AG04450 (cell line): ENCODE measurements at places on chromosomes 7 and 10.
A peak's percentile ranks its signal among the peaks of the same experiment; 100 is the strongest.

DNA sequence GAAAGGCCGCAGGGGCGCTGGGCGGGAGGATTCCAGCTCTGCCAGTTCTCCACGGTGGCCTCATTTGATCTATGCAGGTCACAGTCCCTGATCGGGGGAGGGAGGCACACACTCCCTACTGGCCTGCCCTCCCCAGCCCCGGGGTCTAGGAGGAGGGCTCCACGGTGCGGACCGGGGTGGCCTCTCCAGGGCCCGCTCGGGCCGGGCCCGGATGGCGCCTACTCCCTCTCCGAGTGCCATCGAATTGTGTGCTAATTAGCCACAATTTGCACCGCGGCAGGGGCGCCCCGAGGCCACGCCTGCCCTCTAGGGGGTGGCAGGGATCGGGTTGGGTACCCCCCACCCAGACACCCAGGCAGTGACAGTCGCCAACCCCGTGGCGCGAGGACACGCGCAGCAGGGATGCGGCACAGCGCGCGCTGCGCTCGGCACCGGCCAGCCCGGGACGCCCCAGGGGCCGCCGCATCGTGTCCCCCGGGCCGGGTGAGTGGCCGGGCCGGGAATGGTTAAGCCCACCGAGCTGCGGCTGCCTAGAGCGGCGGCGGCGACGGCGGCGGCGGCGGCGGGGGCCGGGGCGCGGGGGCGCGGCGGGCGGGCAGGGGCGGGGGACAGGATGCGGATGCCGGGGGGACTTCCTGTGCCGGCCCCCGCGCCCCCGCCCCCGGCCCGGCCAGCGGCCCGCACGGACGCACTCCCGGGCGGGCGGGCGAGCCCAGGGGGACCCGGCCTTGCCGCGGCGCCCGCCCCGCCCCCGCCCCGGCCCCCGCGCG is at the start of gene ZNF853:
Gene ZNF853 (plus strand): TSS at position 658 of the 770 bp plus-strand sequence. CDS start 565 bp downstream, outside the sequence.
- no peak for DNase-seq

- DNase-seq: peak; percentile 23
These were observed 10.3 kb downstream of the CRHR2 start for GRCh38 chr7:30671793-30672465.

DNA sequence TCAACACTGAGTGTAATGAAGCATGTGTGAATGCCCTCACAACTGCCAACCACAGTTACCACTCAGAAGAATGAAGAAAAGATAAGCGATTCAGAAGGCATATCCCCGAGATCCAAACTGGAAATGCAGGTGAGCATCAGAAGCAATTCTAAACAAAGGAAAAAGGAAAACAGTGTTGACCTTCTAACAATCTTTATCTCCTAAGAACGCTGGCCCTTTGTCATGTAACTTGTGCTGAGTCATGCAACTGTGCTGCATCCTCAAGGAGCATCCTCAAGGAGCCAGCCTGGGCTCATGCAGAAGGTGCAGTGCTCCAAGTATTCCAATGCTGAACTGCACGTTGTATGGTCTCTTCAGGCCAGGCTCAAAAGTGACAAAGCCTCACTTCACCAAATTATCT is 30.6 kb downstream of the SEC61G start:
- DNase-seq: no peak

DNA sequence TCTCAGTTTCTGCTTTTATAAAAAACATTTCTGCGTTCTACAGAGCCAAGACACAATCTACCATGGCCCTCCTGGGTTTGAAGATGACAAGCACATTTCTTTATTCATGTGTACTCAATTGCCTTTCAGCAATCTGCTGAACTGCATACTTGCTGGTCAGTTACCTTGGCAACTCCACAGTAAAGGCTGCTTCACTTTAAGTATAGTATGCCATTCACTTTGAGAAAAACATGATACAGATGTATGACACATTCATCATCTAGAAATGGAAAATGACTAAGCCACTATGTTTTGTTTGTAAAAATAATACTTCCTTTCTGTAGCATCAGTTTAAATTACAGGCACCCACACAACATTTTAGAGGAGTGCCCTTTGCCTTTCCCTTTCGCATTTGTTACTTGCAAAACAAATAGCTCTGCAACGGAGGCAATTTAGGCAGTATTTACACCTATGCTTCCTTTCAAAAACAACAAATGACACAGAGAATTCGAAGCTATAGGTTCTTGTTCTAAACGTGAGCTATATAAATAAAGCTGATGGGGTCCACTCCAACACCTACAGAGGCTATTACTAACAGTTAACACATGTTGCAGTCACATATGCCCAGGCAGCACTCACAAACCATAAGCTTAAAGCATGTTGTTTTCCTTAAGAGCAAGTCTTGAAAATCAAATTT is 23.5 kb downstream of the SGCE start:
- DNase-seq: no peak

DNA sequence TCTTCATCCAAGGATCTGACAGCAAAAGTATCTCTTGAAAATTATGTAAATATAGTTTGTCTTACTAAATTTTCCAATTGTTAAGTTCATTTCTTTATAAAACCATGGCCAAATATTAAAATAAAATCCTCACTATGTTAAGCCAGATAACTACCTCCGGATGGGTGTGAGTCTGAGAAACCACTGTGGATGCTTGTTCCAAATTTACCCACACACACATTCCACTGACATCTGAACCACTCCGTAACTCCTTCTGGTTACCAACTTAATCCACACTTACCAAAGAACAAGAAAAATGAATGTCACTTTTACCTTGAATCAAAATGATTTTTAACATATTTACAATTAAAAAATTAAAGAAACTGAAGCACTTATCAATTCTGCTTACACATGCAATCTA is 19.7 kb downstream of the CYTH3 start:
- DNase-seq: no peak

GRCh38 chr7:71718563-71718962 is 586.6 kb downstream of the GALNT17 start:
- DNase-seq: no peak

GRCh38 chr10:23999445-23999844 is 209.5 kb upstream of the KIAA1217 start:
- no peak for DNase-seq

DNA sequence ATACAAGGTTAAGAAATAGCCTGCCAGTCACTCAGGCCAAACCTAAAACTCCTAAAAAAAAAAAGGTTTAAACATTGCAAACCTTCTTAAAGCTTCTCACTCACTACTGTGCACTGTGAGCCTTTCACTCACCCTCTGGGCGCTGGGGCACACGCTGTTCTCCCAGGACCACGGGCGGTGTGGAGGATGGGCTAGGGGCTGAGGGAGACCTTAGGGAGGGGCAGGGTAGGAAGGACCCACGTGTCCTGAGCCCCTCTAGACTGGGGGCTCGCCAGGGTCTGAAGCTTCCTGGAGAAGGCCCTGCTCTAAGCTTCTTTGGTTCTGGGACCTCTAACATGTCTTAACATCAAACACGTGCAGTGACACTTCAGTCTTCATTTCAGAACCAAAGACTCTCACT is 569.8 kb downstream of the DNAJB6 start:
- DNase-seq: no peak

DNA sequence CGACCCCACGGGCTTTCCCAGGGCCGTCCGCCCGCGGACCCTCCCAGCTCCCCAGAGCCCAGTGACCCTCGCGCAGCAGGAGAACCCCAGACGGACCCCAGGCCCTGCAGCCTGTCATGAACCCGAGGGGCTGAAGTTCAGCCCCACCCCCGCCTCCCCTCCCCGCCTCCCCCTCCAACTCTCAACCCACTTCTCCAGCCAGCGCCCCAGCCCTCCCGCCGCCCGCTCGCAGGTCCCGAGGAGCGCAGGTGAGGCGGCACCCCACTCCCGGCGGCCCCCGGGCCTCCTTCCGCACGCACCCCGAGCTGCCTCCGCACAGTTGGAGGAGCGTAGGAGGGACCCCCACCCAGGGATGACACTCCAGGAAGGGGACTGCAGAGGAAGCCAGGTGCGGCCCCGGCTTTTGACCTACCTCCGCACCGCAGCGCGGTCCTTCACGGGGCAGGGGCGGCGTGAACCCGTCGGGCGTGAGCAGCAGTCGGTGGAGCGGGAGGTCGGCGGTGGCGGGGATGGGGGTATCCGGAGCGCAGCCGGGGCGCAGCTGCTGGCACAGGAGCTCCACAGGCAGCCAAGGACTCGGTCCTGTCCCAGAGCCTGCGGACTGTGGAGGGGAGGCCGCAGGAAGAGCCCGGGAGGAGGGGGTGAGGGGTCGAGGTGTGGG is at the start of gene TMEM176A:
Gene TMEM176A (plus strand): TSS at position 189 of the 661 bp plus-strand sequence. CDS start 782 bp downstream, outside the sequence.
- DNase-seq: no peak

DNA sequence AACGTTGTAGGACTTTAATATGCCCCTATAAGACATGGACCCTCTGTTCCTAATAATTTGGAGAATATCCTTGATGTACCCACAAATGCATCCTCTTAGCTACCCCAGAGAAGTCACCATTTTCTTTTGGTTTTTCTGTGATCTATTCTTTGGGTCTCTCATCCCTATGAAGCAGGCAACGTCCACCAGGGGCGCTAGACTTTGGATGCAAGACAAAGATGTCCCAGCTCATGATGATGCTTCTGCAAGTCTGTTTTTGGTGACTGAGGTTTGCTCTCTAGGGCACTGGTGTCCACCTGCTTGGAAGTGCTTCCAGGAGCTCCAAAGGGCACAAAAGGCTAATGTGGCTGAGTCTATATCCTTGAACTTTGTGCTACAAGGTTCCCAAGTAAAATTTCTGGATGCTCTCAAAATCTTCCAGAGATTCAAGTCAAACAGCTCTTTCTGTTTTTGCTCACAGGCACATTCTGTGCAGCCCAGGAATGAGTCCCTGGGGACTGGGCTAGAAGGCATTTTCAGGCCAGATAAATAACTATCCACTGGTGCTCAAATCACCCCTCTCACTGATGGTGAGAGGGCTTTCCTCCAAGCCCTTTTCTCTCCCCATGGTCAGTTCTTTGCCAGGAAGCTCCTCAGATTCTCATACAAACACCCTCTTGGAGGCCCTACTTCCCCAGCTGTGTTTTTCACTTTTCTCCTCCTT is 166.4 kb downstream of the C7orf25 start:
- DNase-seq: no peak

- DNase-seq: no peak
These were observed 49.1 kb upstream of the FAM20C start for GRCh38 chr7:143145-143751.

DNA sequence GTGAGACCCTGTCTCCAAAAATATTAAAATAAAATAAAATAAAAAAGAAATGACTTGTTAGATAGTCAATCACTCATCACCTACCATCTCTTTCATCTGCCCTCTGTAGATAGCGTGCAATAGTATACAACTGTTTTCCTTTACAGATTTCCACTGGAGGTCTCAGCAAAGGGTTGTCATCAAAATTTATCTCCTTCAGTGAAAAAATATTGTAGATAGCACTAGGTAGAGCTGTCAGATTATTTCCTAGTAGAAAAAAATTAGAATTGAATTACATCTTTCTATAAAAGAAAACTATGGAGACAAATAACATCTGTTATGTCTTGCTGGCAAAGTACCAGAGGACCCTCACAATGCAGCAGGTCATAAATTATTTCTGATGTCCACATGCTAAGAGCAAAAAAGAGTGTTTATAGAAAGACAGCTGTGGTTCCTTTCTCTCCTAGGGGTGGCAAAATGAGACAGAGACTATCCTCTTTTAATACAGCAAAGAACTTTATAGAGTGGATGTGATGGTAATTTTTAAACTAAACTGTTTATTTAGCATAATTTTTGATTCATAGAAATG is 16.3 kb upstream of the CYP51A1 start:
- no peak for DNase-seq

- DNase-seq: no peak
These were observed 36.6 kb downstream of the RAB18 start for GRCh38 chr10:27540672-27541071.

GRCh38 chr7:40000734-40001315 is 50.8 kb downstream of the CDK13 start:
- no peak for DNase-seq

DNA sequence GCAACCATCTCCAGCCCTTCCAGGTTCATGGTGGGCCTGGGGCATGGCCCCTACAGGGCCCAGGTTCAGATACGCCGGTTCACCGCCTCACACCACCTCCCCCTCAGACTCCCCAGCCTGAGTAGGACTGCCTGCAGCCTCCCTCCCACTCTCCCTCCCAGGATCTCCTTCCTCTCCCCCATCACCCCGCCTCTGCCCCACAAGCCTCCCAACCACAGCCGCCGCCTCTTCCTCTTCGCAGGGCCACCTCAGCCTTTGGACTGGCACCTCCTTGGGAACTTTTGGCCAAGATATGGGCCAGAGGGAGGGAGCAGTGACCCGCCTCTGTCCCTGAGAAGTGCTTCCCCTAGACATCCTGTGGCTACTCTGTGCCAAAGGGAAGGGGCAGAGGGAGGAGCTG is 9.3 kb downstream of the KCNIP2 start:
- DNase-seq: no peak

GRCh38 chr7:50068850-50069551 is 24.0 kb downstream of the ZPBP start:
- DNase-seq: no peak

GRCh38 chr7:2256306-2257045 is 14.4 kb downstream of the NUDT1 start:
- no peak for DNase-seq

DNA sequence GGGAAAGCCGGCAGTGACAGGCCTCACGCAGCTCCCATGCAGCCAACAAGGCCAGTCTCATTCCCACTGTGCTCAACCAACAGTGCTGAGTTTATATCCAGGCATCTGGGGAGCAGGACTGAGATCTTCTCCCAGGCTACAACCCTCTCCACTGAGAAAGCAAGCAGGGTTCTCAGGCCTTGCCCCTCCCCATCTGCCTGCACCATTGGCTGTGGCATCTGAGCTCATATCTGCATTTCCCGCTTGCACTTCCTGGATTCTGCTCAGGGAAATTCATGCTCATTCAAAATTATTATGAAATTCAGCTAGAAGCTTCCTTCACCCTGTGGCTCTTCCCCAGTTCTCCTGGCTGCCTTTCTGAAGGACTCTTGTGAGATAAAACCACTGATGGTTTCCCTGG is 1029.0 kb downstream of the GRM8 start:
- no peak for DNase-seq

- DNase-seq: no peak
These were observed 21.9 kb upstream of the ZNF862 start for GRCh38 chr7:149816267-149816751.

- no peak for DNase-seq
These were observed 203.2 kb downstream of the AHR start for GRCh38 chr7:17501441-17502212.

- DNase-seq: no peak
These were observed 1.3 kb downstream of the SORBS1 start for GRCh38 chr10:95559896-95560277.

DNA sequence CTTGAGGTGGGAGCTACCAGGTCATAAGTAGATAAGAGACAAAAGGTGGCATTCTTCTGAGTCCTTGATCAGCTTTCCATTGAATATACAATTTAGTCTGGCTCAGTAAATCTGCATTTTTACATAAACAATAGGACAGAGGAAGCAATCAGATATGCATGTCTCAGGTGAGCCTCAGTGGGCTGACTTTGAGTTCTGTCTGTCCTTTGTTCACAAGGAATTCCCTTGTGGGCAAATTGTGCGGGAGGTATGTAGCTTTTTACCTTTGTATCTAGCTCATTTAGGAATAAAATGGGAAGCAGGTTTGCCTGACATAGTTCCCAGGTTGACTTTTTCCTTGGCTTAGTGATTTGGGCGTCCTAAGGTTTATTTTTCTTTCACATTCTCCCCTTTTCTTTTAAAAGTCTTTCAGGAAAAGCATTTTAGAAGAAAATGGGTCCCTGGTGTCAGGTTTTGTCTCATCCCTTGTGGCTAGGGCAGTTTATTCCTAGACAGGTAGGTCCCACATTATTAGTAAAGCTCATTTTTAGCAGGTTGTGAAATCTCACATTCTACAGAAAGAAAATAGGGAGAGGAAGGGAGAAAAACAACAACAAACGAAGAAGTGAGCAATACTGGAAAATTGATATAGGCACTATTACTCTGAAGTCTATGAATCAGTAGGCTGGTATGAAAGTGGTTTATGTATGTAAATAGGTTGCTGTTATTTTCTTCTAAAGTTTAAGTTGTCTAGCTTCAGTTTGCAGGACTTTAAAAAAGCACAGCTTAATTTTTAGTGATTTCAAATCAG is 16.5 kb downstream of the SPAM1 start:
- DNase-seq: no peak
